ENCODE measurements at places on chromosomes 6 and 20.
A peak's percentile ranks its signal among the peaks of the same experiment; 100 is the strongest.

- DNase-seq, result no peak
Observed at GRCh38 chr20:20410678-20411077, 42.8 kb downstream of the INSM1 start.

- no peak for DNase-seq
Observed at GRCh38 chr6:134437376-134437775, 119.5 kb upstream of the SGK1 start.

- DNase-seq, result no peak
Observed at GRCh38 chr20:22617160-22617559, 32.8 kb upstream of the FOXA2 start.

- DNase-seq, result no peak
Observed at GRCh38 chr6:129908356-129908755, 47.2 kb upstream of the TMEM244 start.

DNA sequence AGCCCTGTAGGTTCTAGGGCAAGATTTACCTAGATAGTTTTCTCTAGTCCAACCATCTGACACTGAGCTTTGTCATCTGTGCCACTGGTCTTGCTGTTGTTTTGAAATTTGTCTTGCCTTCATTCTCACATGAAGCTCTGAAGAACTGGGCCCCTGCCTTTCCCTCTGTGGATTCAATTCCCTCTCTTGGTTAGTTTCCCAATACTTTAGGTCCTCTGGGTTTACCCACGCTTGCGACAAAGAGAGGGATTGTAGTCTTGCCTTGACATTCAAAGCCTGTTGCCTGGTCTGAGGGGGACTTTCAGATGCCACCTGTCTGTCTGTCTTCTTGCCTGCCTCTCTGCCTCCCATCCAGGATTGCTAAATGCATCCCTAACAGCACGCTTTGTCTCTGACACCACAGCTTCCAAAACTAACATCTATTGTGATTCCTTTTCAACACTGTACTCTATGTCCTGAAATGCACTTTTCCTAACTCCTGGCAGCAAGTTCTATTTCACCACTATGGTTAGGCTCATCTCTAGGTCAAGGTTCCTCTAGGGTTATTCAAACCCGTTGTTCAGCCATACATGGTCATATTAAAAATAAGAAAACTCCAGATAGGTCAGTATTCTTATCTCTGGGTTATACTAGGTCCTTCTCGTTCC, 25.5 kb upstream of the MANEA start:
- DNase-seq, result no peak

- DNase-seq, result no peak
Observed at GRCh38 chr20:25521382-25521781, 63.9 kb downstream of the NINL start.

GRCh38 chr6:41161851-41162552, 914 bp downstream of the TREM2 start:
- no peak for DNase-seq

GRCh38 chr6:36525346-36525745, 21.9 kb downstream of the STK38 start:
- no peak for DNase-seq

DNA sequence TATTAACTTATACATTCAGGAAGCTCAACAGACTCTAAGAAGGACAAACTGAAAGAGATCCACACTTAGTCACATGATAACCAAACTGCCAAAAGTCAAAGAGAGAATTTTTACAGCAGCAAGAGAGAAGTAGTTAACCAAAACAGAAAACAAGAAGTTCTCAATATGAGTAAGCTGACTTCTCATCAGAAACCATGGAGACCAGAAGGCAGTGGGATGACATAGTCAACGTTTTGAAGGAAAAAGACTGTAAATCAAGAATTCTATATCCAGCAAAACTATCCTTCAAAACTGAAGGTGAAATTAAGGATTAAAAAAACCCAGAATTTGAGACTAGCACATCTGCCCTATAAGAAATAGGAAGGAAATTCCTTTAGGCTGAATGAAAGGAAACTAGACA, 60.4 kb downstream of the COL19A1 start:
- DNase-seq, result no peak

GRCh38 chr6:119337252-119337651, 12.3 kb downstream of the MAN1A1 start:
- DNase-seq, result no peak

DNA sequence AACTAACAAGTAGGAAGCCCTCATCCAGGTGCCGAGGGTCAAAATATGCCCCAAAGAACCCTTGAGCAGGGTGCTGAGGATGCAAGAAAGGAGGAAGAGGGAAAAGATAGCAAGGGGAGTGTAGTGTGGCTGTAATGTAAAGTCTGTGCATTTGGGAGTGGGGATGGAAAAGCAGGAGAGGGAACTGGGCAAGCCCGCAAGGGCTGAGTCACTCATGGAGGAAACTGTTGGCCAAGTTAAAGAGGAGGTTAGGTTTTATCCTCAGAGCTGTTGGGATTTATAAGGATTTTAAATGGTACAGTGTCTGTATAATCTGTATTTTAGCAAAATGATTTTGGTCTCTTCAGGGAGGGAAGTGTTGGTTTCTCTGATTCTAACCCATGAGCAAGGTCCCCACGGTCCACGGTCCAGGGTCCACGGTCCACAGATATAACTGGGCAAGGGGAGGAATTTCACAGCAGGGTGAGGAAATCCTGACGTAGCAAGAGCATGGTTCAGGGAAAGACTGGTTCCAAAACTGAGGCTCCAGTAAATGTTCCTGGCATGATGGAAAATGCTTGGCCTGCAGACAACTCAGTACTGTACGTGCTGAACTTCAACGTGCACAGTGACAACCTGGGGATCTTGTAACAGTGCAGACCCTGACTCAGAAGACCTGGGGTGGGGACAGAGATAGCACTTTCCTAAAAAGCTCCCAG, 759.8 kb downstream of the PTPRT start:
- no peak for DNase-seq

- no peak for DNase-seq
Observed at GRCh38 chr6:27679308-27679963, 206.5 kb upstream of the ZNF184 start.

DNA sequence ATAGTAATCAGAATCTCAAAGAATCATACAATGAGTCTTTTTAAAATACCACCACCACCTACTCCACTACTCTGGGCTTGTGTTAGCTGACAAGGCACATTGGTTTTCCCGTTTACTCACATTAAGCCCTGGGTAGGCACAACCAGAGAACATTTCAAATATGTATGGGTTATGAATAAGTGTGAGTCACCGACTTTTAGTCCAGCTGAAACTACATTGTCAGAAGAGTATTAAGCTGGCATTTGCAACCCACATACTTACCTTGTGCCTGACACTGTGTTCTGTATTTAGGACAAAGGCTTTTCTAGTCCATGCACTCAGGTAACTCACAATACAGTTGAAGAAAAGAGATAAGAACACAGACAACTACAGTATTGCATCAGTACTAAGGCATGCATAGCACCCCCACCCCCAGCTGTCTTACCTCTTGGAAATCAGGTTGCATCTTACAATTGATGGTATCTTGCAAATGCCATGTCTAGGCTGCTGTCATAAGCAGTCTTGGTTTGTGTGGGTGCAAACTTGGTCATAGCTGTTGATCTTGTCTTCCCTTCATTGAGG, 40.3 kb upstream of the AHI1 start:
- DNase-seq, result peak; percentile 29

DNA sequence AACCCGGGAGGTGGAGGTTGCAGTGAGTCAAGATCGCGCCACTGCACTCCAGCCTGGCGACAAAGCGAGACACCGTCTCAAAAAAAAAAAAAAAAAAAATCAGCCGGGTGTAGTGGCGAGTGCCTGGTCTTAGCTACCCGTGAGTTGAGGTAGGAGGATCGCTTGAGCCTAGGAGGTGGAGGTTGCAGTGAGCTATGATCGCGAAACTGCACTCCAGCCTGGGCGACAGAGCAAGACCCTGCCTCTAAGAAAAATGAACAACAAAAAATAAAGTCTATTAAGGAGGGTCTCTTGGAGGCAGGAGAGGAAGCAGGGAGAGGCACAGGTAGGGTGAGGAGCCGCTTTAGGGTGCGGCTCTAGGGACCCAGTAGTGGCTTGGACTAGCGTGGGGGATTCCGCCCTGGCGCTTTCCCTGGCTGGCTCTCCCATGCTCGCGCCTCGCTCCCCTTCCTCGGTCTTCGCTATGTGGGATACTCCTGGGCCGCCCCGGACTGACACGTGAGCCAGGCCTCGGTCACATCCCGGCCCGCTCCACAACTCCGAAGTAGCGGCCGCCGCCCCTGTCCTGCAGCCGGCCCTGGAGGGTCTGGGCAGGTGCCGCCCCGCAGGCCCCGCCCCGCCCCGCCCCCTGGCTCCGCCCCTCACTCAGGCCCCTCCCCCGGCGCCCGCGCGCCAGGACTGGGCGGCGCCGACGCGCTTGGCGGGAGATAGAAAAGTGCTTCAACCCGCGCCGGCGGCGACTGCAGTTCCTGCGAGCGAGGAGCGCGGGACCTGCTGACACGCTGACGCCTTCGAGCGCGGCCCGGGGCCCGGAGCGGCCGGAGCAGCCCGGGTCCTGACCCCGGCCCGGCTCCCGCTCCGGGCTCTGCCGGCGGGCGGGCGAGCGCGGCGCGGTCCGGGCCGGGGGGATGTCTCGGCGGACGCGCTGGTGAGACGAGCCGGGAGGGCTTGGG, at the start of gene MYBL2:
Gene MYBL2, plus strand, starts transcription at position 739 of the 953 bp plus-strand sequence. Its CDS starts 170 bp downstream, at position 909.
- no peak for DNase-seq

DNA sequence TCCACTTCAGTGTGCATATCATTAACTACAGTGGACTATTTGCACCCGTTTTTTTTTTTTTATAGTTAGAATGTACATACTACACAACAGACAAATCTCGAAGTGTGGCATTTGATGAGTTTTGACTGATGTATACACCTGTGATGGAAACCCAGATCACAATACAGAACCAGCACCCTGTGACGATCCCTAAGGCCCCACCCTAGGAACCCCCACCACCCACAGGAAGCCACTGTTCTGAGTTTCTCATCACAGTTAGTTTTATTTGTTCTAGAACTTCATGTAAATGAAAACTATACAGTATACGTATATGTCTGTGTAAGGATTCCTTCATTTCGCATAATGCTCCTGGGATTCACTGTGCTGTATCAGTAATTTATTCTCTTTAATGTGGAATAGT, 102.8 kb downstream of the IRF4 start:
- no peak for DNase-seq

GRCh38 chr6:169777896-169778295, 26.5 kb downstream of the ERMARD start:
- no peak for DNase-seq

GRCh38 chr6:100810015-100810414, 71.1 kb downstream of the ASCC3 start:
- DNase-seq, result no peak
